ENCODE measurements at places on chromosomes 12 and 14.

- DNase-seq = peak; percentile 69
Measured at GRCh38 chr14:104696671-104697316, 7.4 kb downstream of the INF2 start.

- DNase-seq = no peak
Measured at GRCh38 chr12:123849517-123849916, 87.4 kb downstream of the DNAH10 start.

DNA sequence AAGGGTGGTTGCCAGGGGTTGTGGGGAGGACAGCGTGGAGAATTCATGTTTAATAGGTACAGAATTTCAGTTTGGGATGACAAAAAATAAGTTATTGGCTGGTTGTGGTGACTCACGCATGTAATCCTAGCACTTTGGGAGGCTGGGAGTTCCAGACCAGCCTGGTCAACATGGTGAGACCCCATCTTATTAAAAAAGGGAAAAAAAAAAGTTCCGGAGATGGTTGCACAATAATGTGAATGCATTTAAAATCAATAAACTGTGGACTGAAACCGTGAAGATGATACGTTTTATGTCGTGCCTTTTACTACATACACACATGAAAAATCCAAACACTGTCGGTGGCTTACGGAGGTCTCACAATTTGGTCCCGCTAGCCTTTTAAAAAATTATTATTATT lies 20.5 kb downstream of the GALNT6 start:
- no peak for DNase-seq

GRCh38 chr12:44720265-44720664 lies 155.8 kb downstream of the NELL2 start:
- no peak for DNase-seq

GRCh38 chr12:65798918-65799317 lies 25.4 kb upstream of the HMGA2 start:
- DNase-seq = no peak

All from hematopoietic multipotent progenitor cell treated with erythropoietin and hydrocortisone succinate and interleukin-3 and kit ligand, for 6 days (in vitro differentiated cells).